ENCODE measurements at places on chromosomes 6 and 20.

DNA sequence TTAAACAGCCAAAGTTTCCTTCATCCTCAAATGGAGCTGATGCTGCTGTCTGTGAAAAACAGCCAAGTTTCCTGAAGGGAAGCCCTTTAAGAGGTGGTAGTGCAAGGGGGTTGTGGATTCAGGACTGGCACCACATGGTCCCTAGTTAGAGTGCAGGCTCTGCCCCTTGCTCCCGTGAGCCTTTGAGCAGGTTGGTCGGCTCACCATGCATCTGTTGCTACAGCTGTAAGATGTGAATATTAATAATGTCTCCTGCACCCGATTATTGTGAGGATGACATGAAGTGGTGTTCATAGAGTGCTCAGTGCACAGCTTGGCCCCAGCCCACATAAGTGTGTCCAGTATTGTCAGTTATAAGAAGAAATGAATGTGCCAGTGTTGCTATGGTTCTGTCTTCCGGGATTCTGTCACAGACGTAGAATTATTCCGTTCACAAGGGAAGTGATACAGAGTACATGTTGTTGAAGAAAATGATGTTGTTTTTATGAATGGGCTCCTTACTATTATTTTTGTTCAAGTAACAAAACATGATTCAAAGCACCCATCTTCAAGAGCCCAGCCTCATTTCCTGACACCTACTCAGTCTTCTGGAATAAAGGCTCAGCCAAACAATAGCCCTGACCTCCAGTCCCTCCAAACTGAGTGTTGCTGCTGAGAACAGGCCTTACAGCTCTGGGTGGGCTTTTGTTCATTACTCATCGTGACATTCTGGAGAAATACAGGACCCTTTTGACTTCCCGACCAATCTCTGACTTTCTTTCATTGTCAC is 2.9 kb upstream of the PKIG start:
- no peak for DNase-seq

DNA sequence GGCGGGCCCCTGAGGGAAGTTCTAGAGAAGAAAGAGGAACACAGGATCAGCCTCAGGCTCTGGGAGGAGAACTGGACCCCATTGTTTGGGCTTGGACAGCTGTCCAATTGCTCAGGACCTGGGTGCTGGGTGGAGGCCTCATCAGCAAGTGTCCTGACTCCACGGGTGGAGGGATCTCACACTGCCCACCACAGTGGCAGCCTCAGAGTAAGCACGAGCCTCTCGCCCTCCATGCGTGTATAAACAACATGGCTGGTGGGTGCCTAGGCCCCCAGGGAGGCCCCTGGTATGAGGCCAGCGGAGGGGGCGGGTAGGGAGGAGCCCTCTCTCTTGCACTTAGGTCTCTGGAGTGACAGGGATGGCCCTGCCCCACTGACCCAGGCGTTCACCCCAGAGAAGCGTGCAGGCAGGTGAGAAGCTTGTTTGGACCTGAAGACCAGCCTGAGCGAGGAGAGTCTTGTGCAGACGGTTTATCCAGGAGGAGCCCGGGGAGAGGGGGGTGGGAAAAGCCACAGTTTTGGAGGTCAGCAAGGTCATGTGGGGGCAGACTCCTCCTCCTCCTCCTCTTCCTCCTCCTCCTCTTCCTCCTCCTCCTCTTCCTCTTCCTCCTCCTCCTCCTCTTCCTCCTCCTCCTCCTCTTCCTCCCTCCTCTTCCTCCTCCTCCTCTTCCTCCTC is 41.9 kb upstream of the BHLHE23 start:
- no peak for DNase-seq

- no peak for DNase-seq
Observed at GRCh38 chr20:58693226-58694006, 816 bp downstream of the NPEPL1 start.

- DNase-seq: no peak
Observed at GRCh38 chr6:27281105-27281539, 31.0 kb downstream of the POM121L2 start.

DNA sequence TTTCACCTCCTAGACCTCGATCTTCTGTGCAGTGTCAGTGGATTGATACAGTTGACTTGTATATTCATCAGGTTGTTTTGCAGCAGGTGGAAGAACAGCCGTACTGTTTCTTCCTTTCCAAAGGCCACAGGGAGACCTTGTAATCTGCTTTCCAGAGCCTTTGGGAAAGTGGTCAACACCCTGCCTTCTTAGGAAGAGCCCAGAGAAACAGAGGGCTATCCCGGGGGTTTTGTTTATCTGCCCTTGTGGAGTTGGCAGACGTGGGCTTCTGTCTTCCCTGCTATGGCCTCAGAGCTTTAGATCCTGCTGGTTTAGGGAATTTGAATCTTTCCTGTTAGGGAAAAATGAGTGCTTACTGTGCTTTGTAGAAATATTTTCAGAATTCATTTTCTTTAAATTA is 19.6 kb downstream of the STX16 start:
- no peak for DNase-seq

GRCh38 chr6:52390361-52390727 is 28.4 kb downstream of the PAQR8 start:
- no peak for DNase-seq

DNA sequence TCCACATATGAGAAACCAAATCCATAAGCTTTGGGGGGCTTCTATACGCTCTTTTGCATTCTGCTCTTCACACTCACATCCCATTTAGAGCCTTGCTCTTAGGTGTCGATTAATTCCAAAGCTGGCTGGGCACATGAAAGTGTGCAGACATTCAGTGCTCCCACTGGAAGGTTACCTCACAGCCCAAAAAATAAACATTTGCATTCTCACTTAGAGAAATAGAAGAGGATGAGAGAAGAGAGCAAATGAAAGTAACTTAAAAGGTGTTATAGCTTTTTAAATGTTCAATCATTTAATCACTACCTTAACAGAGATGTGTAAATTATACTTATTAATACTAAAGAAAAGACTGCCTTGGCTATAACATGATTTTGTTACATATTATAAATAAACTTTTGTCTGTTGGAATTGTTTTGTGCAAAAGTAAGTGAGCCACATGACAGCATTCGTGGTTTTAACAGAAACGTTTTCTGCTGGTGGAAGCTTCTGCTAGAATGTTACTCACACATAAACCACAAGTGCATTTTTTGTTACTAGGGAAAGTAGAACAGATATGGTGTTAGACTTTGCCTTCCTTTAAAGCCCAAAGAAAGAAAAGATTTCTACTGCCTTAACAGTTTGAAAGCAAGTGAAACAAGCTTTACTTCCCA is 116.7 kb downstream of the SIM1 start:
- DNase-seq: no peak

- no peak for DNase-seq
Observed at GRCh38 chr6:136180704-136181511, 69.2 kb downstream of the MTFR2 start.

GRCh38 chr6:291697-292505 is at the start of gene DUSP22:
DUSP22 (plus strand) TSS chr6:292487; CDS start chr6:292540, 53 bp downstream.
- no peak for DNase-seq

GRCh38 chr20:36573798-36574365 is 485 bp downstream of the TGIF2 start:
- DNase-seq: no peak

- DNase-seq: no peak
Observed at GRCh38 chr6:35391240-35391968, 49.0 kb downstream of the PPARD start.

- DNase-seq: no peak
Observed at GRCh38 chr20:51569815-51570738, 27.6 kb upstream of the NFATC2 start.

DNA sequence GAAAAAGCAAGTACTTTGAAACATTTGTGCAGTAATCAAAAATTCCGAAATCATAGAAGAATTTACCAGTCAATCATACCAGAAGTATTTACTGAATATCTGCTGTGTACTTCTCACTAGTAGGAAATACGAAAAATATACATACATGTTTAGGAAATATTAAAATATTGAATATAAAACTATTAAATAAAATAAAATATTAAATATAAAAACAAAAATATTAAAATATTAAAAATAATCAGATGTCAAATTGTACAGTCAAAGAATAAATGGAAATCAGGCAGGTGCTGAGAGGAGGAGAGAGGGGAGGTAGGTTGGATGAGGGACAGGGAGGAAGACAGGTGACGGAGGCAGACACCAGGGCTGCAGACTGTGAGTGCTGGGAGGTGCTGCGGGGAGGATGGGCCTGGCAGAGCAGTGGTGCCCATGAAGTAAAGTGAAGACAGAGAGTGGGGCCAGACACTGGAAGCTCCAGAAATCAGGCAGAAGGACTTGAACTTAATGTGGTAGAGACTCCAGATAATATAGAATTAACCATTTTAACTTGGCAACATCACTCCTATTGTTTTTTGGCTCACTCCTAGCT is 55.9 kb downstream of the PRKN start:
- DNase-seq: no peak

GRCh38 chr6:155909710-155910109 is 454.1 kb upstream of the NOX3 start:
- DNase-seq: no peak

DNA sequence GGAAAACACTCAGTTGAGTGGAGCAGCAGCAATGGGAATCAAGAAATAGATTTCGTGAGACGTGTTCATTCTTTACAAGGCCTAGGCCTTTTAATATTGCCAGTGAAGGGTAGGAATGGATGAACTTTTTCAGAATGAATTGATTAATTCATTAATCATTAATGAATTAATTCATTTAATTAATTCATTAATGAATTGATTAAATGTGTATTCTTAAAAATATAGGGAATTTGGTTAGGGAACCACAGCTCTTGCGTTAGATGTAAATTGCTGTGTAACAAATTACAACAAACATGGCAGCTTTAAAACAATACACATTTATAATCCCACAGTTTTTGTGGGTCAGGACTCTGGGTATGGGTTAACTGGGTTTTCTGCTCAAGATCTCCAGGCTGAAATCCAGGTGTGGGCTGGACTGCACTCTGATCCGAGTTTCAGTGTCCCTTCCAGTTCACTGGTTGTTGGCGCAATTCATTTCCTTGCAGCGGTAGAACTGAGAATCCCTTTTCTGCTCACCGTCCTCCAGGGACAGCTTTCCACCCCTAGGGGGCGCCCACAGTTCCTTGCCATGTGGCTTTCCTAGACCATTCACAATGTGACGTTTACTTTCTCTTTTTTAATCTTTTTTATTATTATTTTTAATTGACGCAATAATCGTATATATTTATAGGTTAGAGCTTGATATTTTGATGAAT is 32.8 kb upstream of the BCAS1 start:
- DNase-seq: peak; percentile 6

- DNase-seq: no peak
Observed at GRCh38 chr6:170067923-170068360, 222.9 kb downstream of the DLL1 start.

DNA sequence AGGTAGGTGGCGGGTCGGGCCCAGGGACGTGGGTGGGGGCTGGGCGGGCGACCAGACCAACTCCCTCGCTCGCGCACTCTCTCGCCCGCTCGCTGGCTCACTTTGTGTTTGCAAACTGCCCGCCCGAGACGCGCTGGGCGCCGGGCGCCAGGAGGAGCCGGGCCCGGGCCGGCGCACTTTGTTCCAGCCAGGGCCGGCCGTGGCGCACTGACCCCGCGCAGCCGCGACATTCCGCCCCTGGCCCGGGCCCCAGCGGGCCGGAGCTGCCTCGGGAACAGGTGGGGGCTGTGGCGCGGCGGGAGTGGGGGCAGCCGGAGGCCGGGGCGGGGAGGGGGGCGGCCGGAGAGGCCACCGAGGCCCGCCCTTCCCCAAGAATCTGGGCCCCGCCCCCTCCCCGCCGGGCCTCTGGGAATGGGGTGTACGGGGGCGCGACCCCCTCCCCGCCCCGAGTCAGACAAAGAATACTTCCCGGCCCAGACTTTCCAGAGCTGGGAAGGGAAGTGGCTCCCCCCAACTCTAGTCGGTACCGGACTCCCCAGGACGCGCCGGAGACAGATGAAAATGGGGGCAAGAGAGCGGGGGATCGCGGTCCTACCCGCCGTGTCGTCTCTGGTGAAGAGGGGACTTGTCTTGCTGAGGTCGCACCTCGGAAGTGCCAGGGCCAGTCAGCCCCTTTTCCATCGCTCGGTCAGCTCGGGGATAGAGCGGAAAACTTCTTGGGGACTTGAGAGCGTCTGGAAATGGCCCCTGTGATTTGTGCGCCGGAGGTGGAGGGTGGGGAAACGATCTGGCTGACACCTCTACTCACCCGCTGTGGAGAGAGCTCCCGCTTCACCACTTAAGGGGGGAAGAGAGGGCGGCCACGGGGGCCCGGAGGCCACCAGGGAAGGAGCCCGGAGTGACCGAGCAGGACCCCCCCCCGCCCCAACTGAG is 951 bp downstream of the FOXP4 start:
- no peak for DNase-seq

GRCh38 chr20:56359212-56360132 is 698 bp downstream of the FAM210B start:
- DNase-seq: peak; percentile 59

- DNase-seq: no peak
Observed at GRCh38 chr6:148538261-148539190, 195.9 kb downstream of the SASH1 start.

GRCh38 chr6:70299456-70299855 is 3.4 kb downstream of the COL9A1 start:
- DNase-seq: no peak

DNA sequence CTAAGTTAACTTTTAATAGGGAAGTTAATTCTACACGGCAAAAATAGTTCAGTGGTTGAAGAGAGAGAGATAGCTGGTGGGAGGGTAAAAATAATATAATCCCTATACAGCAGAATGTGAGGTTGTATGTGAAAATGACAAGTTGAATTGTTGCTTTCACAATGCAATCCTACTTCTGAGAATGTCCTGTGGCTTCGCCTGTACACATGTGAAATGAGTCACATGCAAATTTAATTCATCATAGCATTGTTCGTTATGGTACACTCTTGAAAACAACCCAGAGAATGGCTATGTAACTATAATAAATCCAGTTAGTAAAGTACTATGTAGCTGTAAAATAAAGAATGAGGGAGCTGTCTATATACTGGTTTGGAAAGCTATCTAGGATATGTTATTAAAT is 46.0 kb upstream of the HINT3 start:
- DNase-seq: no peak

GRCh38 chr6:25942561-25943147 is 12.2 kb upstream of the SLC17A2 start:
- peak; percentile 18 for DNase-seq

DNA sequence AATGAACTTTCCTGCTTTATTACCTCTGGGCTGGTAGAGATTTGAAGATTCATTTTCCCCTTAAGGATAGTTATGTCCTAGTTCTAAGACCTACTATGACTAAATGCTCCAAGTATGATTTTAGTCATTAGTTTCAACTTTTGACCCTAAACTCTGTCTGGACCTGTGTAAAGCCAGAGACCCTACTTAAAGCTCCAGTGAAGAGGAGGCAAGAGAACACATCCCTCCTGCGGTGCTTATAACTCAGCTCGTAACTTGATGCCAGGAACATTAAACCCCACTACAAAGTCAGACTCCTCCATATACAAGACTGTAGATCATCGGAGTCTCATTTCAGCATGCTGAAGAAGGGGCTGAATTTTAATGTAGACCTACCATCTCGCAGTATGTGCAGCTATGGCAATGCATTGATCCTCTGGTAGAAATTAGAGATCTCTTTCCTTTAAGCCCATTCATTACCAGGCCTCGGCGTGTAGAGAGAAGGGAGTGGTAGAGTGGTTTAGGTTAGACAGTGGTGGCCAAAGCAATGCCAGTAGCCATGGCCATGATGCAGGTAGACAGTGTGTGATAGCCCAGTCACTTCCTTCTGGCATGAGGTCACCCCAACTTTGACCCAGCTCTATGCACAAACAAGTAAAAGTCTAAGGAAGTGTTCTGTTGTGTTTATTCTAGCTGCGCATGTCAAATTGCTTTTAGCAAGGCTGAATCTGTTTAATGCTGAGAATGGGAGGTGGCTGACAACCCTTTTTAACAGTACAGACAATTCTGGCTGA is 34.8 kb upstream of the MYB start:
- no peak for DNase-seq

GRCh38 chr6:151103266-151103665 is 136.5 kb upstream of the AKAP12 start:
- no peak for DNase-seq

Data from NCI-H526 treated with DMSO at 0.1 percent for 48 hours (cell line).